ENCODE measurements at places on chromosomes 2 and 18.

- DNase-seq = no peak
Measured at GRCh38 chr18:77634494-77634893, 384.8 kb downstream of the GALR1 start.

DNA sequence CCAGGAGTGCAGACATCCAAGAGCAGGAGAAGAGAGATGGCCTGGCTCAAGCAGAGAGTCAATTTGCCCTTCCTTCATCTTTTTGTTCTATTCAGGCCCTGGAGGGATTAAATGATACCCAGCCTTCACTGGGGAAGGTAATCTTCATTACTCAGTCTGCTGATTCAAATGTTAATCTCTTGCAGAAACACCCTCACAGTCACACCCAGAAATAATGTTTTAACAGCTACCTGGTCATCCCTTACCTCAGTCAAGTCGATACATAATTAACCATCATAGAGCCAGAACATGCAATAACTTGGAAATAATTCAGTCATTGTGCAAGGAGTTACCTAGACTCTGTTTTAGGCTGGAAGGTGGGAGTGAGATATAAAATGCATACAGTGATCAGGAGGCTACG is 163.7 kb upstream of the TNP1 start:
- no peak for DNase-seq

DNA sequence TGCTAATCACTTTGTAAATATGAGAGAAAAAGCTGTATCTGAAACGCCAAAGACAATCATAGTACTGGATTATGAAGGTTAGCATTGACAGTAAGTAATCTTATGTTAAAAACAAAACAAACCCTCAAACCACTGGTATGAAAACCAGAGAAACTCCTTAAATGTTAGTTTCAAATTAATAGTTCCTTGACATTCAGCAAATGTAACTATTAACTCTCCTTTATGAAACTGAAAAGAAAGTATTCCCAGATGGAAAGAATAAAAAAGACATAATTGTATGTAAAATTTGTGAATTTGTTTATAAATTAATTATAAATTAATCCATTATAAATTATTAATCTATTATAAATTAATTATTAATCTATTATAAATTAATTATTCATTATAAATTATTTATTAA is 12.3 kb downstream of the FASTKD1 start:
- DNase-seq = no peak

- DNase-seq = no peak
Measured at GRCh38 chr2:236608188-236608525, 38.5 kb downstream of the ACKR3 start.

DNA sequence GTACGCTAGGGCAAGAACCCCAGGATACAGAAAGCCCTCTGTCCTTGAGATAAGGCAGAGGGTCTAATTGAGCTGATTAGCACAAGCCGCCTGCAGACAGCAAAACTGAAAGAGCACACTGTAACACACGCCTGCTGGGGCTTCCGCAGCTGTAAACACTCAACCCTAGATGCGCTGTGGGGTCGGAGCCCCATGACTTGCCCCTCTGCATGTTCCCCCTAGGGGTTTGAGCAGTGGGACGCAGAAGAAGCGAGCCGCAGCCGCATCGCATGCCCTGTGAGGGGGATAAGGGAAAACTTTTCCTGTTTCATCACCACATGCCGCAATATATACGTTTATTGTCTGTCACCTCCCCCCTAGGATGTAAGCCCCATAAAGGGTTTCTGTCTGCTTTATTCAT is 384.6 kb downstream of the PLCL1 start:
- DNase-seq = no peak

GRCh38 chr18:24860978-24861680 is 400.7 kb downstream of the HRH4 start:
- no peak for DNase-seq

GRCh38 chr2:3712831-3713503 is 9.6 kb downstream of the DCDC2C start:
- DNase-seq = no peak

- DNase-seq = no peak
Measured at GRCh38 chr18:11293794-11294193, 144.4 kb upstream of the PIEZO2 start.

DNA sequence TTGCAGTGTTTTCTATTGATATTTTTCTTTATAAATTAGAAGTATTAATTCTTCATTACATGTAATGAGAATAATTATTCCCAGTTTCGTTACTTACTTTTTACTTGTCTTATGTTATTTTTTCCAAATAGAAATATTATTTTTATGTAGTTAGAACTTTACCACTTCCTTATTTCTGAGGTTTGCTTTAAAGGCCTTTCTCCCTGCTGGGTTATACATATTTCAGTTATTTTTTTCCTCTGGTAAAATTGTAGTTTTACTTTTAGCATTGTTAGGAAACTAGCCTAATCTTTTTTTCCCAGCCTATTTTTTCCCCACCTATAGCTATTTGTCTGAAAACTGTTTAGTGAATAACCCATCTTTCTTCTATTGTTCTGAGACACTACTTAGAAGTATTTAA is 17.1 kb downstream of the RNF144A start:
- no peak for DNase-seq

- DNase-seq = no peak
Measured at GRCh38 chr2:864501-865106, 86.0 kb upstream of the SNTG2 start.

GRCh38 chr18:43772907-43773306 is 495.6 kb upstream of the SYT4 start:
- no peak for DNase-seq

DNA sequence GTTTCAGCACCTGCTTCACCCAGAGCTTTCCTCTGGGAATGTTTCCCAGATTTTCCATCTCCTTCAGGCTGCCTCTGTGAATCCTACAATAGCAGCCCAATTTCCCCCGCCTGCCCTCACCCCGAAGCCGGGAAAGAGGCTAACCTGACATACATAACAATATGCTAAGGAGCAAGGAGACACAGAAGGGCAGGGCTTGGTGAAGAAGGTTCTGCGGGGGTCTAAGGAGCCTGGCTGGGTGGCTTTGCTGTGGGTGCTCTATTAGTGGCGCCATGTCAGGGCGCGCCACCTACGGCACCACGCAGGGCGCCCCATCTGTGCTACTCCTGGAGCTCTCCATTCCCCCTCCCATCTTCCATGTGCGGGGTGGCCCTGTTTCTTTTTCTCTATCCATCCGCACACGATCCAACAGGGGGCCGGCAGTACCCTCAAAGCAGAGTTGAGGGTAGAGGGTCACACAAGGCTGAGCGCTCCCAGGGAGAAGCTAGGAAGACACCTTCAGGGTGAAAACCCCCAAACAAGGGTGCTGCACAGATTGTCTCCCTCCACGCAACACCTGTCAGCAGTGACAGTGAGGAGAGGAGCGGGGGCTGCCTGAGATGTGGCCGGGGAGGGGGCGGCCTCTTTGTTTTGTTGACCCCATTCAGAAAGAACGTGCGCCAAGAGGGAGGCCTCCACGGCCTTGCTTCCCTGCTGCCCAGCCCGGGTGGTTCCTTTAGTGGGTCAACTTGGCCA is 101.4 kb downstream of the PDCL3 start:
- DNase-seq = no peak
